ENCODE measurements at places on chromosomes 4 and X. TPM values are rescaled to one million over a fixed set of nuclear protein-coding genes. Genes with fewer than 3 reads are reported as not detected.

The SLC9A7 gene
- 44.5 TPM for total RNA-seq

GRCh38 chr4:105232374-105232773 is 85.7 kb downstream of the TET2 start:
- no peak overlapping the region for H3K27ac ChIP-seq
- H3K4me1 ChIP-seq = peaks cover 47% of the 10 kb centered on the region
- no peak overlapping the region for H3K4me3 ChIP-seq

DNA sequence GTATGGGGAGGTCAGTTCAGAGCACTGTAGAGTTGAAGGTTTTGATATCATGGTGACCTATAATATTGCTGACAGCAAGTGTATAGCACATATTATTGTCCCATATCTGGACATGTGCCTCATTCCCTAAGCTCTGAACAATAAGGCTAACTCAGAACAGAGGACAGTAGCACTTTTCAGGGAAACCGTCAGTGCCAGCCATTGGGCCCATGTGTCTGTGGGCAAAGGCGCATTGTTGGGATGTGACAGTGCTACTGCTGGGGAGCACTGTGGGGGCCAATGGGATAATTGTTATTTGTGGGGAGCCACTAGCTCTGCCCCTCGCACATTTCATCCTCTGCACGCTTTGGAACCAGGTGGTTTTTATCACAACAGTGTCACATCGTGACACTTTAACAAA is 136.2 kb downstream of the ELOVL6 start:
- no peak overlapping the region for H3K4me3 ChIP-seq
- H3K4me1 ChIP-seq = peaks cover 10% of the 10 kb centered on the region
- no peak for DNase-seq
- H3K36me3 ChIP-seq = no peaks in the 10 kb centered on the region
- H3K27me3 ChIP-seq = no peaks in the 10 kb centered on the region

GRCh38 chr4:155908187-155909139 is 5.0 kb downstream of the TDO2 start:
- no peak overlapping the region for H3K4me3 ChIP-seq
- H3K27me3 ChIP-seq = no peaks in the 10 kb centered on the region
- no peak for DNase-seq
- no peak overlapping the region for H3K27ac ChIP-seq
- no peaks in the 10 kb centered on the region for H3K4me1 ChIP-seq

GRCh38 chr4:93384887-93385286 is 443.7 kb upstream of the ATOH1 start:
- no peaks in the 10 kb centered on the region for H3K36me3 ChIP-seq
- no peaks in the 10 kb centered on the region for H3K27me3 ChIP-seq
- no peak overlapping the region for H3K4me3 ChIP-seq
- no peaks in the 10 kb centered on the region for H3K4me1 ChIP-seq
- no peak overlapping the region for H3K27ac ChIP-seq

GRCh38 chr4:118290951-118291350 is 61.9 kb downstream of the PRSS12 start:
- H3K4me1 ChIP-seq = no peaks in the 10 kb centered on the region
- peaks cover 4% of the 10 kb centered on the region for H3K36me3 ChIP-seq
- no peaks in the 10 kb centered on the region for H3K27me3 ChIP-seq
- no peak overlapping the region for H3K27ac ChIP-seq

- no peak overlapping the region for H3K4me3 ChIP-seq
- no peak overlapping the region for H3K27ac ChIP-seq
- no peaks in the 10 kb centered on the region for H3K27me3 ChIP-seq
- no peaks in the 10 kb centered on the region for H3K36me3 ChIP-seq
Measured at GRCh38 chrX:110346681-110347080, 12.0 kb upstream of the RTL9 start.

The MSX1 gene
- total RNA-seq = not detected
